Omental fat pad (tissue), 4 donors: ENCODE measurements at places on chromosomes 6 and 20. TPM values are rescaled to one million over a fixed set of nuclear protein-coding genes. Genes with fewer than 3 reads are reported as not detected.

DNA sequence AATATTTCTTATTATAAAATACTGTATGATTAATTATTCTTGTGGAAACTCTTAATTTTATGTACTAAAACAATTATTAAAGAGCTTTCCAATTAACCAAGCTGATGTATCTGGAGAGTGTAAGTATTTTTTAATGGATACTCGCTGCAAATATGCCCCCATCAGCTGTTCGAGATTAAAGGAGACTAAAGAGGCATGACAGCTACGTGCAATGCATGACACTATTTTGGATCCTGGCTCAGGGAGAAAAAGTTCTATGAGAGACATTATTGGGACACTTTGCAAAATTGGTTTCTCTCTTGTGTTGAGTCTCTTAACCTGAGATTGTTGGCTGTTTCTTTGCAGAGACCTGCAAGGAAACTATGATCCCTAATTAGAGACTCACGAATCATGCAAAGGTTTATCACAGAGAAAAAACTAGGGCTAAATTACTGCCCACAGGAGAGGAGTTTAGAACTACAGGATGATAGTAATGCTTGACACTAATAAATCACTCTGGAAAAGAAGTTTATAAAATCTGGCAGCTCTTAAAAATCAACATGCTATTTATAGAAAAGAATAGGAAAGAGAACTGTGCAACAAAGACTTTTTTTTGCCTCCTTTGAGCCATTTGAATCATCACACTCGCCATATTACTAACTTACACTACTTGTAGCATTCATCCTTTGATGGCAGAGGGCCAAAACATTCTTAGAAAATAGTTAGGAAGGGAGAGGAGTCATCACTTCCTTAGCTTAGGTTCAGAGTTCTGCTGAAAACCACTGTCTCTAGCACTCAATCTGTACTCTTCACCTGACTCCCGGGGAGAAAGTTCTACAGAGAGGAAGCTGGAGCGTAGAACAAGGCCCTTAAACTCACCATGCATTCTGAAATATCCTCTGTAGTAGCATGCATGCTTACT lies 25.3 kb downstream of the NRN1 start:
- DNase-seq = no peak

The DNMT3B gene
- total RNA-seq = 0.24 TPM

- no peak for DNase-seq
These were observed 128.1 kb downstream of the ISM1 start for GRCh38 chr20:13349235-13349604.

The CRISP2 gene
- not detected for total RNA-seq

- no peak for DNase-seq
These were observed 253.5 kb downstream of the PTPRK start for GRCh38 chr6:128266946-128267345.

GRCh38 chr6:47428746-47429664 lies 48.6 kb upstream of the CD2AP start:
- no peak for DNase-seq

GRCh38 chr6:33634161-33634727 lies 13.1 kb downstream of the ITPR3 start:
- no peak for DNase-seq

DNA sequence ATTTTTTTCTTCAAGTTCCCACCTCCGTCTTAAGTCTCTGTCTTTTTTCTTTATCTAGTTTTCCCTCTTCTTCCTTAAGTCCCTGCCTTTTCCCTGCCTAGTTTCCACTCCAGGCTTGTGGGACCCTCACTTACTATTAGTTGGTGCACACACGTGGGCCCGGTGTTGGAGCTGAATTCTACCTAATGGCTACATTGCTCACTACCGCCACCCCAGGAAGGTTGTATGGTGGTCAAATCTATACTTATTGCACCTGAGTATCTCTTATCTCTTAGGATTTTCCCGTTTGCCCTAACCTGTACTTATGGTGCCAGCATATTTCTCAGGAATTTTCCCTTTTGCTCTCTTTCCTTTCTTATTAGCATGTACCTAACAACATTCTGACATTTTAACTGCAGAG lies 692.8 kb downstream of the EPM2A start:
- DNase-seq = no peak
